ENCODE measurements at places on chromosomes 5 and 9. TPM values are rescaled to one million over a fixed set of nuclear protein-coding genes. Genes with fewer than 3 reads are reported as not detected.

DNA sequence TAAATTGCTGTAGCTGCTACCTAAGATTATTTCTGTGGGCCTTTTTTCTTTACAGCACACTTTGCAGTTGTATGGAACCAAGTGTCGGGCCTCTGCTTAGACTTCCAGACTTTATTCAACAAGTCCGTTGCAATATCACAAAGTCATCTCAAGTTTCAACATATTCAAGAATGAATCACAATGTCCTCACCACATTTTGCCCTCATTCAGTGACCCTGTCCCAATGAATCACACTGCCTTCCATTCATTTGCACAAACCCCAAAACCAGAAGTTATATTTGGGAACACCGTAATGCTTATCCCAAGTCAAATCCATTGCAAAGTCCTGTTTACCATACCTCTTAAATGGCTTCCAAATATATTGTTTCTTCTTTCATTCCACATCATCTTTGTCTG, 439.6 kb downstream of the CSNK1G3 start:
- no peaks in the 10 kb centered on the region for H3K27me3 ChIP-seq
- no peak overlapping the region for H3K27ac ChIP-seq
- no peaks in the 10 kb centered on the region for H3K36me3 ChIP-seq
- no peak for DNase-seq
- H3K4me1 ChIP-seq: no peaks in the 10 kb centered on the region

The POC5 gene
- total RNA-seq: 12.3 TPM

- no peak overlapping the region for H3K27ac ChIP-seq
- no peaks in the 10 kb centered on the region for H3K36me3 ChIP-seq
- no peak for DNase-seq
Observed at GRCh38 chr5:37849641-37850040, 9.8 kb upstream of the GDNF start.

DNA sequence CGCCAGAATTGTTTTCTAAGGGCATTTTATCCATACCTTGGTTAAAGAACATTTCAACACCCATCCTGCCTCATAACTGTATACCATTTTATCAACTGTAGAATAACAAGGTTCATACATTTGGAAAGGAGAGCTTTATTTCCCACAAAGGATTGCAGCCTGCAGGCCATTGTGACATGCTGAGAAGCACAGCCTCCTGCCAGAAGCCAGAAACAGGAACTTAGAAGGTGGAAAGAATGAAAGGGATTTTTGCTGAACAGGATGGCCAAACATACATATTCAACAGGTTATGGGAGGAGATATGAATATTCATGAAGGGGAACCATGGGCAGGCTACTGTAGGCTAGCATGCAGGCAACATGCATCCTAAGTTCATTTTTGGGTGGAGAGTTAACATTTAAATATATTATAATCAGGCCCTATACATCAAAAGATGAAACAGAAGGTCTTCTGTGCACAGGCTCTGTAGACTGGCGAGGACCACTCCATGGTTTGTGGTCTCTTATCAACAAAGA, 59.9 kb upstream of the DIRAS2 start:
- H3K4me3 ChIP-seq: no peak overlapping the region
- H3K36me3 ChIP-seq: no peaks in the 10 kb centered on the region
- H3K27ac ChIP-seq: no peak overlapping the region

DNA sequence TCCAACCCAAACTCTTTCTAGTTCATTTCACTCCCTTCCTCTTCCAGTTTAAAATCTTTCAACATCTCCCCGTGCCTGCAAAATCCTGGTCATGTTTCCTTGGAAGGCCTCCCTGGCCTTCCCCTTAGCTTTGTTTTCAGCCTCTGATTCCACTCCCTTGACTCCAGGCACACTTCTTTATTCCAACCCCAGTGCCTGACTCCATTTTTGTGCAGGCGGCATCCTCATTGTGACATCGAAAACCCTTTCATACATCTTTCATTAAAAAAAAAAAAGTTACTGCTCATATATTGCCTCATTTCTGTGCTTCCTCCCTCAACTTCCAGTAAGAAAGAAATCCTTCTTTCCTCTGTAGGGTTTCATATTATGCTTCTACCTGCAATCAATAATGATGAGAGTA, 7.1 kb upstream of the TNFSF8 start:
- H3K27me3 ChIP-seq: no peaks in the 10 kb centered on the region
- H3K4me3 ChIP-seq: no peak overlapping the region
- no peaks in the 10 kb centered on the region for H3K4me1 ChIP-seq

The NTNG2 gene
- 0.98 TPM for total RNA-seq

DNA sequence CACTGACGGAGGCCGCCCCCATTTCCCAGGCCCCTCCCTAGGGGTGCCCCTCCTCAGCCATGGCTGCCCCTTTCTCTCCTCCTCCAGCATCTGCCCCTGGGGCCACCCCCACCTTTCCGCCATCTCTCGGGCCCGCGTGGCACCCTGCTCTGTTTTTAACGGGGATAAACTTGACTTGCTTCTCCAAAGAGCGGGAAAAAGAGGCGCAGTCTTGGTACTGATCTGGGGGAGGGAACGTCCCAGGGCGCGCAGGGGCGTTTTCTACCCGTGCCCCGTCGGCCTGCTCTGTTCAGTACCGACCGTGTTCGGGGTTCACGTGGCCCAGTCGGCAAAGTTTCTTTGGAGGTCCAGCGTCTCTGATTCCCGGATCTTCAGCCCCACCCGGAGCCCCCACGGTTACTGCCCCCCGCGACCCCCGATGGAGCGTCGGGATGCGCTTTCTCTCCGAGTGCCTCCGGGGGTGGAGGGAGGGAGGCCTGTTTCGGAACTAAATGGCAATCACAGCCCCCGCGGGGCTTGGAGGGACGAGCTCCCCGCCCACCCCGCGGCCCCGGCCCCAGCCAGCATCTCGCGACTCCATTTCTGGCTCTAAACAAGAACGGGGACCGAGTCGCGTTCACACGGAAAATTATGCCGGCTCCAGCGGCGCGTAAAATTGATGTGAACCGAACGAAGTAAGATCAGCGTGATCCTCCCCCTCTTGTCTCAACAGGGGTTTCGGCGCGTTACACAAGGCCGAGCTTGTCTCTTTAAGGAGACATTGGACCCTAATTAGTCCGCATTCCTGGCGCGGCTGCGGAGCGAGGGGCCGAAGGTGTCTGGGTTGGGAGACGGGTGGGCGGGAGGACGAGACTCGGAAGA, 1.1 kb upstream of the TLE4 start:
- H3K36me3 ChIP-seq: no peaks in the 10 kb centered on the region
- H3K4me1 ChIP-seq: peaks cover 27% of the 10 kb centered on the region
- peak overlapping the region; percentile 77 for H3K4me3 ChIP-seq

GRCh38 chr5:60763061-60763460, 63.1 kb upstream of the DEPDC1B start:
- H3K4me3 ChIP-seq: no peak overlapping the region
- H3K36me3 ChIP-seq: no peaks in the 10 kb centered on the region
- no peaks in the 10 kb centered on the region for H3K27me3 ChIP-seq
- DNase-seq: no peak

DNA sequence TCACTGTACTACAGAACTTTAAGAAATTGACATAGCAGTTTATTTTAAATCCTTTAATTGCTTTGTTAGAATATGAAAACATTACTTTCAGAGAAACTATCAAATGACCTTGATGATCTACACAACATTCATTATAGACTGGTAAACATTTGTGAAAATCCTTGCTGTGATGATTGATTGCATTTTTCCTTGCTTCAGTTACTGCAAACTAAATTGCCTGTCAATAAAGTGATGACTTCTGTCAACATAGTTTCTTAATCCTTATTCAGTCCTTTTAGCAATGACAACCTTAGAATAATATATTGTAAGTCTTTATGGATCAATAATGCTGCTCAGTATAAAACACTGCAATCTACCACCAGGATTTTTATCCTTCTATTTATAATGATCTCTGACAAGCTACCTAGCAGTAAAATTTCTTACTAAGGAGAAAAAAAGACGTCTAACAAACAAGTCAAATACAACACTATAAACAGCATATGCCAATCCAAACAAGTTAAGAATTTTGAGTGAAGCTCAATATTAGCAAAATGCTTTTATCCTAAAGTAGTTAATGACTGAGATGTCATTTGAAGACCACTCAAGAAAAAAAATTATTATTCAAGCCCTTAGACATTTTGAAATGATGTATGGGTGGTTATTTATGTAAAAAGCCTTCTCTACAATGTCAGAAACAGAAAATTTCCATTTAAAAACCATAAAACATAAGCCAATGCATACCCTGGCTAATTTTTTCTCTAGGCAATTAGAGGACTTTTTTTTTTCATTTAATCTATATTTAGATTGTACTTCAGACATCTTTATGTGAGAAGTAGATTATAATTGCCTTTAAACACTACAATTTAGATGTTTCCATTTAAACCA, 105.5 kb downstream of the FBXL17 start:
- H3K4me3 ChIP-seq: no peak overlapping the region
- no peaks in the 10 kb centered on the region for H3K27me3 ChIP-seq
- H3K4me1 ChIP-seq: peaks cover 24% of the 10 kb centered on the region
- DNase-seq: no peak
- no peaks in the 10 kb centered on the region for H3K36me3 ChIP-seq

- no peak for DNase-seq
- H3K4me1 ChIP-seq: peaks cover 27% of the 10 kb centered on the region
- no peaks in the 10 kb centered on the region for H3K36me3 ChIP-seq
- no peak overlapping the region for H3K4me3 ChIP-seq
- H3K27ac ChIP-seq: no peak overlapping the region
Observed at GRCh38 chr9:131099102-131099606, 2.8 kb downstream of the AIF1L start.

DNA sequence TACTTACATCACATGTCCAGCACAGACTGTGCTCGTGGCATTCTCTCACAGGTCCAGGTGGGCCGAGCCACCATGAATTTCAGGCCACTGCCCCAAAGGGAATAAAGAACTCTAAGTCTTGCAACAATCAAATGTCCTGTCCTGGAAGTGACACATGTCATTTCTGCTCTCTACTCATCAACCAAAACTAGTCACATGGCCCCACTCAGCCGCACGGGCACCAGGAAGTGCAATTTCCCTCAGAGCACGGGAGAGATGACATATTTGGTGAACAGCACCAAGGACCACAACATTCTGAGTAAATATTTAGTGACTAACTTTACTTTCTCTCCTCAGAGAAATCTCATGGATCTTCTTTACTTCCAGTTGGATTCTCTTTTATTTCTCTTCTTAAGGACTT, 131.1 kb upstream of the TUT7 start:
- no peaks in the 10 kb centered on the region for H3K4me1 ChIP-seq
- no peak for DNase-seq
- H3K36me3 ChIP-seq: no peaks in the 10 kb centered on the region
- no peak overlapping the region for H3K4me3 ChIP-seq

The EDIL3 gene
- total RNA-seq: 15.2 TPM

GRCh38 chr5:56056875-56057274, 62.1 kb upstream of the IL6ST start:
- H3K27ac ChIP-seq: no peak overlapping the region
- H3K36me3 ChIP-seq: no peaks in the 10 kb centered on the region

DNA sequence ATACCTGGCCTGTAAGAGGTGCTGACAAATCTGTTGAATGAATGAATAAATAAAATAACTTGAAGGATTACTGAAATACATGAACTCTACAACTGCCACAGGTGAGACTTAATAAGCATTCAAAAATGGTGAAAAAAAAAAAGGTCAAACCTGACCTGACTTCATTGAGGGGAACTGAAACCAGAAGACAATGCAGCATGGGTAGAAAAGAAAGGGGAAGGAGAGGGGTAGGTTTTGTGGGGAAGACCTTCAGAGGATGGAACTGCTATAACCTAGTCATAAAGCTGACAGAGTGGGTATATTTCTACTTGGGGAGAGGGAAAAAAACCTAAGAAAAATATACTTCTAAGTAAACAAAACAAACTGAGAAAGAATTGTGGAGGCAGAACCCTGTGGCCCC, 56.6 kb downstream of the RASEF start:
- H3K4me3 ChIP-seq: no peak overlapping the region
- H3K27me3 ChIP-seq: no peaks in the 10 kb centered on the region
- DNase-seq: no peak
- H3K27ac ChIP-seq: no peak overlapping the region
- no peaks in the 10 kb centered on the region for H3K4me1 ChIP-seq
- no peaks in the 10 kb centered on the region for H3K36me3 ChIP-seq

- no peak overlapping the region for H3K27ac ChIP-seq
- no peaks in the 10 kb centered on the region for H3K36me3 ChIP-seq
- no peaks in the 10 kb centered on the region for H3K4me1 ChIP-seq
Observed at GRCh38 chr5:308672-309271, 12.7 kb upstream of the AHRR start.

- peak overlapping the region; percentile 25 for H3K27ac ChIP-seq
- no peak overlapping the region for H3K4me3 ChIP-seq
- no peaks in the 10 kb centered on the region for H3K27me3 ChIP-seq
Observed at GRCh38 chr5:989961-990530, 18.6 kb upstream of the NKD2 start.

The FAM221B gene
- not detected for total RNA-seq

The CXXC5 gene
- 51.8 TPM for total RNA-seq

DNA sequence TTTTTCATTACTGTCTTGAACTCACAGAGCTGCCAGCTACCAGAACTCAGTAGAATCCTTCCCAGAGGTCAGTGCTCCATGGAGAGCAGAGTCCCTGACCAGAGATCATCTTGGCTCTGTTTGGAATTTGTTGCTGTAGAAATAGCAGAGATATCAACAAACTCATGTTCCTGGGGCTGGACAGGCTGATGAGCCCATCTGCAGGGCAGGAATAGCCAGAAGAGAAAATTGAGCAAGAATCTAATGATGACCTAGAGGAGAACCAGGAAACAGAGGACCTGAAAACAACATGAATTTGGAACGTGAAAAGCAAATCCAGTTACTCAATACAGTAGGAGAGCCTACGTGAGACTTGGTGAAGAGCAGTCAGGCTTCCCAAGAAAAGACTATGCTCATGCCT, 437.8 kb downstream of the PLK2 start:
- no peaks in the 10 kb centered on the region for H3K36me3 ChIP-seq
- no peak overlapping the region for H3K4me3 ChIP-seq
- no peak overlapping the region for H3K27ac ChIP-seq
- peaks cover 16% of the 10 kb centered on the region for H3K4me1 ChIP-seq
- no peaks in the 10 kb centered on the region for H3K27me3 ChIP-seq

The DCP2 gene
- 58.2 TPM for total RNA-seq

The PCDHGB1 gene
- 3.9 TPM for total RNA-seq

The ENTPD2 gene
- total RNA-seq: 4.9 TPM

The HAVCR2 gene
- 4.4 TPM for total RNA-seq

The ANP32B gene
- total RNA-seq: 75.1 TPM
